DMS79 (cell line): ENCODE measurements at places on chromosomes 1 and 21.
A peak's percentile ranks its signal among the peaks of the same experiment; 100 is the strongest.

DNA sequence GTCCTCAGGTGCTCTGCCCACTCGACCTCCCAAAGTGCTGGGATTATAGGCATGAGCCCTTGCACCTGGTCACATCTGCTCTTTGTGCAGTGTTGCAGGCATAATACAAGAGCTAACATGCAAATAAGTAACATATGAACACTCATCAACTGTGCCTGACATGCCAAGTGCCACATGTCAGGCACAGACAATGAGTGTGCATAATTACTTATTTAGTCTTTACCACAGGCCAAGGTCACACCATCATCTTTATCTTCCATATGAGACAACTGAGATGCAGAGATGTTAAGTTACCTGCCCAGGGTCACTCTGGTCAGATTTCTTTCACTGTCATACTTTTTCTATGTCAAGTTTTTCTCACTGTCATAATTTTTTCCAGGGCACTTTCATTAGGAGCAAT, 126.1 kb downstream of the PPIAL4G start:
- no peak for DNase-seq

DNA sequence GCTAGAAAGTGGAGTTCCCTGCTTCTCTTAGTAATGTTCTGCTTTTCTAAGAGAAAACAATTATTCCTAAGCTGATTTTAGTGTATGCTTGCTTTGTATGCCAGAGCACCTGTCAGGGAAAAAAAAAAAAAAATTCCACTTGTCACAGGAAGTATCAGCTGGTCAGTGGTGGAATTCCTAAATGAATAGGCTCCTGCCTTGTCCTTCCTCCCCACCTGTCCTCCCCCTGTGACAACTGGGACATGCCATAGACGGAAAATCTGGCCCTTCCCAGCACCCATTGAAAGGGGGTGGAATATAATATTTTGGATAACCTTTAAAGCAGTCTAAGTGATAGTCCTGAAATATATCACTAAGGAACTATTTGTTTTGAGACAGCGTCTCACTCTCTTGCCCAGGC, 10.8 kb downstream of the FNDC5 start:
- DNase-seq, result no peak

- no peak for DNase-seq
Measured at GRCh38 chr1:157087030-157087429, 12.6 kb downstream of the ETV3L start.

DNA sequence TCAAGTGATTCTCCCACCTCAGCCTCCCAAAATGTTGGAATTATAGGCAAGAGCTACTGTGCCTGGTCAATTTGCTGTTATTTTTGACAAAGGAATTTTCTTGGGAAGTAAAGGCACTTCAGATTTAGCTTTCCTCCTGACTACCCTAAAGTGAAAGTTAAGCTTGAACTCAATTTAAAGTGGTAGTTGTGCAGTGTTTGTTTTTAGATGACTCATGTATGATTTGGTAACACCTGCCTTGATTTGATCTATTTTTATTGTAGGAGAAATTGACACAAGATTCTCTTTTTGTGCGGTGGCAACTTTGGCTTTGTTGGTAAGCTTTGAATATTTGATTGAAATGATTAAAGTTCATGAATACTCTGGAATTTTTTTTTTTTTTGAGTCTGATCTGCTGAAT, 5.0 kb downstream of the RABGGTB start:
- DNase-seq, result no peak

DNA sequence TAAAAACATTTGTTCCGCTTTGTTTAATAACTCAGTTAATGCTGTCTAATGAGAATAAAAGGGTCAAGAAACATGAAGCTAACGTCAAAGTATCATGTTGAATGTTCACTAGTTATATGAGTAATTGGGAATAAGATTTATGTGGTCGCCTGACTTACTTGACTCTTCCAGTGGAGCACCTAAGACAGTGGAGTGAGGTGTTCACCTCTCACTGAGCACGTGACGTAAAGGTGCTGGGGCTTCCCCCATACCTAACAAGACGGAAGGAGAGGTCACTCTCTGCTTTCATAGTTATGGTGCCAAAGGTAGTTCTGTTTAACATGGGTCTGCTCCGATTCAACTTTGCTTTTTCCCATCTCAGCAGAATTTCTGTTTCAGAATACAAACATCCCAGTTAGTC, 686 bp downstream of the KMO start:
- DNase-seq, result no peak

GRCh38 chr1:2594001-2594640, 7.5 kb downstream of the PRXL2B start:
- DNase-seq, result peak; percentile 48

GRCh38 chr1:68174738-68175113, 57.6 kb downstream of the WLS start:
- DNase-seq, result no peak

GRCh38 chr1:51299981-51300670, 30.2 kb downstream of the TTC39A start:
- DNase-seq, result no peak

DNA sequence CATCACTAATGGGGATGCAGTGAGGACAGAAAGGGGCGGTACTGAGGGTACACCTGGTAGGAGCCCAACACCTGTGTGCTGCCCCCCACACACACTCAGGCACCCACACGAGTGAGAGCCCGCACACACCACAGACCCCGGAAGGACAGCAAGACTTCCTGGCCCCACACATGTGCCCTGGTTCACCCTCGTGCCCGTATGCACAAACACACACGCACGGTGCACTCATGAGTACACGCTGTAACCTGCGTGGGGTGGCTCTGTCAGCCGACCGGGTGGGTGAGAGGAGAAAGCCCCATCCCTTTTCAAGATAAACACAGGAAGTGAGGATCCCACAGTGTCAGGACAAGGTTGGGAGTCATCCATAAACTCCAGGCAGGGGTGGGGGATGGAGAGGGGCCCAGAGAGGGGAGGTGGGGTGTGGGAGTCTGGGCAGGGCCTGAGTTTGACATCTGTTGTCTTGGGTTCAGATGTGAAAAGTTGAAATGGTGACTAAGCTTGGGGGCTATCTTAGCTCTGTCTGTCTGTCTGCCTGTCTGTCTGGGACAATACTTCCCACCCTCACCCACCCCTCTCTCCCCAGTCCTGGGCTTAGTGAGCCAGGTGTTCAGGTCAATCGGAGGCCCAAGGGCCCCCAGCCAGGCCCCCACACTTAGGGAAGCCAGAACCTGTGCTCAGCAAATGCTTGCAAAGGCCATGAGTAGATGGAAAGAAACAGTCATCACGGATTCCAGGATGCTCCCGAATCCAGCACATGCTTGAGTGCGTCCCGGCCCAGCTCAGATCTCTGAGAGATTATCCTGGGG, 119.8 kb upstream of the ZBTB40 start:
- no peak for DNase-seq

DNA sequence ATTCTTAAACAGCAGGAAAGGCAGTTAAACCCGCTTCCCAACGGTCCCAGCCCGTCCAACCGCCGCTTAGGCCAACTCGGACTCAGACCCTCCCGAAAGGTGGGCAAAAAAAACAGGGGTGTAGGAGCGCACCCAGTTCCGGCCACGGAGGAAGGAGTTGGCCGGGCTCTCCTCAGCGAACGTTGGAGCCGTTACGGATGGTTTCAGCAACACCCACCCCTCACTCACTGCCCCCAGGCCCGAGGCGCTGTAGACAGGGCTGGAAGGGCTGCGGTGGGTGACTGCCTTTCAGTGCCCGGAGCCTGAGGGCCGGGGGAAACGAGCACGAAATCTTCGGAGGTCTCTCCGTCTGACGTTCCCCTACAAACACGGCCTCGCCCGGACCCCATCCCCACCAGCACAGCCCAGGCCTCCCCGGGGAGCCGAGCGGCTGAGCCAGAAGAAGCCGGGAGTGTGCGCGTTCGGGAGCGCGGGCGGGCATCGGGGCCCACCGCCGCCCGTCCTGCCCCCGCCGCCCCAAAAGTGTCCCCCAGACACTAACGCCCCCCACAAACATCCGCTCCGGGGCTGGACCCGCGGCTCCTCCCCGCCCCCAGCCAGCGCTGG, 1.3 kb downstream of the KDM5B start:
- no peak for DNase-seq

GRCh38 chr1:27342778-27343638, 1.2 kb downstream of the SYTL1 start:
- peak; percentile 90 for DNase-seq

DNA sequence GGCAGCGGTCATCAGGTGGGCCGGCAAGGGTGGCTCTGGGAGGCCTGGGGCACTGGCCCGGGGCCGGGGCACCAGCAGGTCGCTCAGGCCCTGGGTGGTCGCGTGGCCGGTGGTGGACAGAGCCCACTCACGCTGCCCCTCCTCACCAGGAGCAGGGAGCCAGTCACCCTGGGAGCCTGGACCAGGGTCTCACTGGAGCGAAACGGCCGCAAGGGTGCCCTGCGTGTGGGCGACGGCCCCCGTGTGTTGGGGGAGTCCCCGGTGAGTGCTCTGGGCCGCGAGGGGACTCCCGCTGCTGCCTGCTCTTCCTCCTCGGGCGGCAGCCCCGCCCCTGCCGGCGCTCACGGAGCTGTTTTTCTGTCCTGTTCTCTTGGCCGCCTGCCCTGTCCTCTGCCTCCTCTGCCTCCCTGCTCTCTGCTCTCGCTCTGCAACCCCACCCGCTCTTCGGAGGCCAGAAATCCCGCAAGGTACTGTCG, 23.5 kb downstream of the RNF223 start:
- no peak for DNase-seq

DNA sequence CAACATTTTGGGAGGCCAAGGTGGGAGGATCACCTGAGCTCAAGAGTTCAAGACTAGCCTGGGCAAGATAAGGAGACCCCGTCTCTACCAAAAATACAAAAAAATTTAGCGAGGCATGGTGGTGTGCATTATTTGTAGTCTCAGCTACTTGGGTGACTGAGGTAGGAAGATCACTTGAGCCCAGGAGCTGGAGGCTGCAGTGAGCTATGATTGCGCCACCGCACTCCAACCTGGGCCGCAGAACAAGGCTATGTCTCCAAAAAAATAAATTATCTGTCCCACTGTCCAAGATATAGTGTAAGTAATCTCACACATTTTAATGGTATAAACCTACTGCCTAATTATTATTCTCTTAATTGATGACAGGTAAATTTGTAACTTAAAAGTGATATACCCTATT, 12.8 kb downstream of the ARID4B start:
- no peak for DNase-seq

DNA sequence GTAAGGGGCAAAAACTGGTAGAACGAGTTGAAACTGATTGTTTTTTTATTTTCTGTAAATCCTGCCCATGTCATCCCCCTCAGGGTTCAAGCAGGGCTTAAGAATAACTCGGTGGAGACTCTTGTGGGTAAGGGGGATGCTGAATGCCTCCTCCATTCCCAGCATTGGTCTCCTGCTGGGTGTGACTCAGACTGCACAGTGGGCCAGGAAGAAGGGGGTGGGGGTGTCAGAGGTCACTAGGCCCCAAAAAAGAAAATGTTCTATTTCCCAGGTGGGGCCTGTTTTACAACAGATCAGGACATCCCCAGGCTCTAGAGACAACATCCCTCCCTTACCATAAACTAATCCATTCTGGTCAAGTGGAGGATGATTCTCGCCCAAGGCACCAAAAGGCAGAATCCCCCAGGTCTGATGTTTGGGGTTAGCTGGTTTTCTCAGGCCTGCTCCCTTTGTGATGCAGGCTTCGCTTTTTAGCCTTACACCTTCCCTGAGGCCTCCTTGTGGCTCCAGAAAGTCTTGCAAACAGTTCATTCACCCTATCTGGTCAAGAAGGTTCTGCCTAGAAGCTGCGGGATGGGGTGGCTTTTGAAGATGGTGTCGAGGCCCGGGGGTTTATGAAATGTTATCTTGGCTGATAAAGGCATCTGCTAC, 10.7 kb upstream of the GRHL3 start:
- no peak for DNase-seq

DNA sequence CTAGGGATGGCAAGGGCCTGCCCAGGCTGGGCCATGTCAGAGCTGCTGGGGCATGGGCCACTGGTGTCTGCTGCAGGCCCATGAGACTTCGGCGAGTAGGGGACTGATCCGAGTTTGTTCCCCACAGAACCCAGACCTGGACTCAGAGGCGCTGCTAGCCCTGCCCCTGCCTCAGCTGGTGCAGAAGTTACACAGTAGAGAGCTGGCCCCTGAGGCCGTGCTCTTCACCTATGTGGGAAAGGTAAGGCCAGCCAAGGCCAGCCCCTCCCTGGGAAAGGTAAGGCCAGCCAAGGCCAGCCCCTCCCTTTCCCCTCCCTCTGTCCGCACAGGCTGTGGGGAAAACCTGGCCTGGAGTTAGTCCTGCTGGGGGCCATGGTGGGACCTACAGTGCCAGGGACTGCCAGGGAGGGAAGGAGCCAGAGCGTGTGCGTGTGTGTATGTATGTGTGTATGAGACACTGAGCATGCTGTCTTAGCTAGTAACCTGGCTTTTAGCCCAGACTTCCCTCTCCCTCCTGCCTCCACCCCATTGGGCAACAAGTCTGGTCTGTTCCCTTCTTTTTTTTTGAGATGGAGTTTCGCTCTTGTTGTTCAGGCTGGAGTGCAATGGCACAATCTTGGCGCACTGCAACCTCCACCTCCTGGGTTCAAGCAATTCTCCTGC, 8.0 kb downstream of the FAAH start:
- peak; percentile 85 for DNase-seq

DNA sequence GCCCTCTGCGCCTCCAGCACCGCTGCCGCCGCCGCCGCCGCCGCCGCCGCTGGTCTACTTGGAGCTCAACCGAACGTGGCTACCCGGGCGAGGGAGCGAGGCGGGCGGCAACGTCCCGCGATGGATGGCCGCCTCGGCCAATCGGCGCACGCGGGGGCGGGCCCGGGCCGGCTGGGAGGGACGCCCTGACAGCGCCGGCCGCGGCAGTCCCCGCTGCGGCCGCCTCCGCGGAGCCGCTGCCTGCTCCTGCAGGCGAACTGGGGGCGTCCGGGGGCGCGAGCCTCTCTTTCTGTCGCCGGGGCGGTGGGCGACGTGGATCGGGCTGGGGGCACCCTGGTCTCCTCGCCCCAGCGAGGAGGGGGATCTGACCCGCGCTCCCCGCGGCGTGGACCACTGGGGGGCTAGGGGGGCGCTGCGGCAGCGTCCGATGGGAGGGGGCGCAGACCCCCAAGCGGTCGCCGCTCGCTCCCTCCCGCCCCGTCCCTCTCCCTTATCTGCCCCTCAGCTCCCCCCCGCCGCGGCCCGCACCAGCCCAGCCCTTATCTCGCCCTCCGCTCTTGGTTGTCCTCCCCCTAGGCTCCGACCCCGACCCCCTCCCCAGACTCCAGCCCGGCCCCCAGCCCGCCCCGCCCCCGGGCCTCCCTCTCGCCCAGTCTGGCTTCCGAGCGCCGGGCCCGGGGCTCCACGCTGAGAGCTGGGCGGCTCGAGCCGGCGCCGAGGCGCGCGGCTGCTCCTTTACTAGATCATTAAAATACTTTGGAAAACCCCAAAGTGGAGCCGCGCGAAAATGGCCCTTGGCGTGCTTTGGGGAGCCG, at the start of gene SSBP3:
TSS of gene SSBP3 (minus strand) at position 56 of the 815 bp plus-strand sequence.
- peak; percentile 77 for DNase-seq

- DNase-seq, result no peak
Measured at GRCh38 chr1:231313661-231314060, 24.0 kb downstream of the EXOC8 start.

DNA sequence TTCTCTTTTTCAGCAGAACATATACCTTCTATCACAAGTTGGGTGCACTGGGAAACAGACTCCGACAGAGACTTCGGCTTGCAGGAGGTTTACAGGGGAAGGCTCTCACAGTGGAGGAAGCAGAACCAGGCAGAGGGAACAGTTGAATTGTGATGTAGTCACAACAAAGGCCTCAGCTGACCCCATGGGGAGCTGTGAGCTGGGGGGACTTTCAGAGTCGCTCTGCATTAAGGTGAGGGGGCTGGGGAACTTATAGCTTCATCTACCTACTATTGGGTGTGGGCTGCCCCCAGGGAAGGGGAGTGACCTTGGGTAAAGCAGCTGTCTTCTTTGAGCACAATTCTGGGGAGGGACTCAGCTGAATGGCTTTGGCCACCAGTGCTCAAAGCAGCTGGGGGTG, 94.9 kb upstream of the POU3F1 start:
- DNase-seq, result no peak

GRCh38 chr21:38729754-38730379, 75.9 kb upstream of the ETS2 start:
- DNase-seq, result no peak
